ENCODE measurements at places on chromosomes 16 and 17.
A peak's percentile ranks its signal among the peaks of the same experiment; 100 is the strongest.

- DNase-seq, result peak; percentile 80
Measured at GRCh38 chr17:16217002-16217635, at the start of gene PIGL. Gene PIGL (plus strand): TSS chr17:16217210. CDS start chr17:16217227, 17 bp downstream.

- no peak for DNase-seq
Measured at GRCh38 chr17:4944554-4945175, 3.7 kb downstream of the PFN1 start.

GRCh38 chr16:12405089-12405488 is 398.6 kb downstream of the CPPED1 start:
- DNase-seq, result no peak

DNA sequence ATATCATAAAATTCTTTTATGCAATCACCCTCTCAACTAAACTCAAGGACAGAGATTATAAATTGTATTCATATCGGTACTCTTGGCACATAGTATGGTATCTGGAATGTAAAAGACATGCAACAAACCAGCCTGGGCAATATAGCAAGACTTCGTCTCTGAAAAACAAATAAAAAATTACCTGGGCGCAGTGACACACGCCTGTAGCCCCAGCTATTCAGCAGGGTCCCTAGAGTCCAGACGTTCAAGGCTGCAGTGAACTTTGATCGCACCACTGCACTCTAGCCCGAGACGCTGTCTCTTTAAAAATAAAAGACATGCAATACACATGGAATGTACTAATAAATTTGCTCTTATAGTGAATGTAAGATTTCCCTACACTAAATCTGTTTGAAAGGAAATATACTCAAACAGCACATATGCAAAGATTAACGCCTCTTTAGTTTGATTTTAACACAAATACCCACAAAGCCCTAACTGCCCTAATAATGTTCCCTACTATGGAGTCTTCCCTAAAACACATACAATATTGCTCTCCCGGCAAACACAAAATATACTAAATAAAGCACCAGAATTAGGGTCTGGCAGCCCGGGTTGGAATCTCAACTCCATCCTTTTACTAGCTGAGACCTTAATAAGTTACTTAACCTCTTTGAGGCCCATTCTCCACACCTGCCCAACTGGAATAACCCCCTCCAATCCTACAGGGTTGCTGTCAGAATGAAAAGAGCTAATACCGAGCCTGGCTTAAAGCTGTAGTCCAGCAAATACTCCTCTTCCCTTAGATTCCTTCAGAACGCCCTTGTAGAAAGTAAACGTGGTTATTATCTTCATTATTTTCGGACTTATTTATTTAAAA is 1.2 kb downstream of the ABCA5 start:
- DNase-seq, result no peak

Data from immature natural killer cell (primary cell).